Left hindlimb (tissue), 1 donor: ENCODE measurements at places on chromosomes 1 and 21.

GRCh38 chr1:5708346-5709245 is 283.6 kb downstream of the NPHP4 start:
- DNase-seq = peak; percentile 8

DNA sequence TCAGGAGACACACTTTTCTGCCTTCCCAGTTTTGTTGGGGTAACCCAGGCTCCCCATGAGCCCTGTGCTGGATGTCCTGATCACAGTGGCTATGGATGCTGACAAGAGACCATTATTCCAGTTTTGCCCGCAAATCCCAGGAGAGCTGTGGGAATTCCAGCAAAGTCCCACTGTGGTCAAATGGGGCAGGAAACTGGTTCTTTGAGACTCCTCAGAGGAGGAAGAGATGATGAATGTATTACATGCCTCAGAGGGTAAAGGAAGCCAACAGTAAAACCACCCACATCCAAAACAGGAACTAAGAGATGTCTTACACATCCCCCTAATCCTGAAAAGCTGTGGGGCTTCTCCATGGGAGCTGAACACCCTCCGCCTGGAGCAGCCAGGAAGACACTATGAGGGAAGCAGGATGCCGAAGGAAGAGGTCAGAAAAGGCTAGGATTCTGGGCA is 12.8 kb upstream of the MPZL1 start:
- peak; percentile 71 for DNase-seq

DNA sequence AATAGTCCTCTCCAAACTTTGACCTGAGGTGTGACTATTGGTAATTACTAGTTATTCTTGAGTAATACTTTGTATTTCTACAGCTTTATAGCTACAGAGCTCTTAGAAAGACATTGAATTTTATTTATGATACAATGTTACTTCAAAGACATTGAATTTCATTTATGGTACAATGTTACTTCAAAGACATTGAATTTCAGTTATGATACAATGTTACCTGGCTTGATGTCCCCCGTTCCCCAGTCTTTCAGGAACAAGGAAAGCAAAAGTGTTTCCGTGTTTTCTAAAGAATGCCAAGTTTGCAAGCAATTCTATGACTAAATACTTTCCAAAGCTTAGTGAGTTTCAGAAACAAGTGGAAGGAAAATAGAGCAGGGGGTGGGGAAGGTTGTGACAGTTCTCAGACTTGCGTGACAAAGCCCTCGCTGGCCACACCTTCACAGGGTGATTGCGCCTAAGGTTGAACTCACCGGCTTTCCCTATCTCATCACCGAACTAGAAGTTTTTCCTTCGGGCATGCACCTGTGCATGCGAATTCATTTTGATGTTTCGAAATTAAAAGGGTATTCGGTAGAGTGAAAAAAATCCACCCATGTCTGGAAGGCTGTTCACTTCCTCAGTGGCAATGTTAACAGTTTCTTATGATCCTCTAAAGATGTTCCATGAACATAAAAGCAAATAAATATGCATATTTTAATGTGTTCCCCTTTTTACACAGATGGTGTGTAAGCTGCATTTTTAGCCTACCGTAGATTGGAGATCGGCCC is 909 bp upstream of the PAXBP1 start:
- DNase-seq = no peak

DNA sequence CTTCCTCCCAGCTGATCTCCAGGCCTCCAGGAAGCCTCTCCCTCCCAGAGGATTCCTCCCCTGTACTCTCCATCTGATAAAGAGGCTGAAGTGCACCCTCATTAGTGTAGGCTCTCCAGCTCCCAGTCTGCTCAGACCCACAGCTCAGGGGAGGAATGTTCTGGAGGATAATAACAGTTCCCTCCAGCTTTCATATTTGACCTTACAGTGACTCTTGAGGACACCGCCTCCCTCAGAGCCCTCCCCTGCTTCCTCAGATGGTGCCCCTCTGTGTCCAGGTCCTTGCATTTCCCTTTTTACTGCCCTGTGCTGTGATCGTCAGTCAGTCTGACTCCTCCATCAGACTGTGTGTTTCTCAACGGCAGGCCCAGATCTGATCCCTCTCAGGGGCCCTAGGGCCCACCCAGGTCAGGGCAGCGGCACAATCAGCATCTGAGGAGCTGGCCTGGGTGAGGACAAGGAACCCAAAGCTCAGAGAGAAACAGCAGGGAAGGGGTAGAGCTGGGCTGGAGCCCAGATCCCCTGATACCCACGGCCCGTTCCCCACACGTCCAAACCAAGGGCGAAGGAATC is 1.1 kb upstream of the SHISAL2A start:
- no peak for DNase-seq

- no peak for DNase-seq
Observed at GRCh38 chr1:161816201-161816600, 50.1 kb downstream of the ATF6 start.

DNA sequence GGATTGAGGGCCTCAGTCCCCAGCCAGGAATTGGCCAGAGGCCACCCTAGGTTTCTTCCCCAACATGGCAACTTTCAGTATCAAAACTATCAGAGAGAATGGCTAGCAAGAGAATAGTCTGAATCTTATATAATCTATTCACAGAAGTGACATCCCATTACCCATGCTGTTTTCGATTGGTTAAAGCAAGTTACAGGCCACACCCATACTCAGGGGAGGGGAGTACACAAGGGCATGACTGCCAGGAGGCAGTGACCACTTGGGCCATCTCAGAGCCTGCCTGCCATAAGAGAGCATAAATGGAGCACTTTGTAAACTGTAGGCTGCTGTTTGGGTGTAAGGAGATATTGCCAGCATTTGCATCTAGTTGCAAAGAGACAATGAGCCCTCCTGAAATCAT is 65.4 kb downstream of the FAM163A start:
- no peak for DNase-seq

DNA sequence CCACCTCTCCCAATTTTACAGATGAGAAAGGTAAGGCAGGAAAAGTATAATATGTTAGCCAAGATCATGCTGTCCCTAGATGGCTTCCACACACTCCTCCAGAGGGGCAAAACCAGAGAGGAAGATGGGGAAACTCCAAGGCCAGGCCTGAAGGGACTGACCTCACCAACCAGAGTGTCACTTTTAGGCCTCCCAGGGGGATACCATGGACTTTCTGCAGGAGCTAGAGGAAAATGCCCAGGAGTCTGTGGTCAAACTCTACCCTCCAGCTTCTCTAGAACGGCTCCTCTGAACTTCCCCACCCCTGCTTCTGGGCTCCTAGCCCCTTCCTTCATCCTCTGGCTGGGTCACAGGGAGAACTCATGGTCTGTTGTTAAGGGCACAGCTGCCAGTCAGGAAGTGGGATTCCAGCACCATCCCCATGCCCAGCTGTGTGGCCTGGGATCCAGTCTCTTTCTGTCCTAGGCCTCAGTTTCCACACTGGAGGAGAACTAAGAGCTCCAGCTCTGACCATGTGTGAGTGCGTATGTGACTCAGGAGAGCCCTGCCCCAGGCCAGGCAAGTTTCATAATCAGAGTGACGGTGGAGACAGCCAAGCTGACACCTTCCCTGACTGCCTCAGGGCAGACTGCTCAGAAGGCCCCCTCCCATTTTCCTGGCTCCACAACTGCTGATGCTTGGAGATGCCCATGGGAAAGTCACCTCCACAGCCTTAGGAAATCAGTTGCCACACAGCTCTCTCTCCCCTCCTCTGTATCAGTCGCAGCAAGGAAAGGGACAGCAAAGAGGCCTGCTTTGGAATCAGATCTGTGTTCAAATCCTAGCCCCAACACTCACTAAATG is 1.9 kb downstream of the IGSF8 start:
- DNase-seq = no peak

DNA sequence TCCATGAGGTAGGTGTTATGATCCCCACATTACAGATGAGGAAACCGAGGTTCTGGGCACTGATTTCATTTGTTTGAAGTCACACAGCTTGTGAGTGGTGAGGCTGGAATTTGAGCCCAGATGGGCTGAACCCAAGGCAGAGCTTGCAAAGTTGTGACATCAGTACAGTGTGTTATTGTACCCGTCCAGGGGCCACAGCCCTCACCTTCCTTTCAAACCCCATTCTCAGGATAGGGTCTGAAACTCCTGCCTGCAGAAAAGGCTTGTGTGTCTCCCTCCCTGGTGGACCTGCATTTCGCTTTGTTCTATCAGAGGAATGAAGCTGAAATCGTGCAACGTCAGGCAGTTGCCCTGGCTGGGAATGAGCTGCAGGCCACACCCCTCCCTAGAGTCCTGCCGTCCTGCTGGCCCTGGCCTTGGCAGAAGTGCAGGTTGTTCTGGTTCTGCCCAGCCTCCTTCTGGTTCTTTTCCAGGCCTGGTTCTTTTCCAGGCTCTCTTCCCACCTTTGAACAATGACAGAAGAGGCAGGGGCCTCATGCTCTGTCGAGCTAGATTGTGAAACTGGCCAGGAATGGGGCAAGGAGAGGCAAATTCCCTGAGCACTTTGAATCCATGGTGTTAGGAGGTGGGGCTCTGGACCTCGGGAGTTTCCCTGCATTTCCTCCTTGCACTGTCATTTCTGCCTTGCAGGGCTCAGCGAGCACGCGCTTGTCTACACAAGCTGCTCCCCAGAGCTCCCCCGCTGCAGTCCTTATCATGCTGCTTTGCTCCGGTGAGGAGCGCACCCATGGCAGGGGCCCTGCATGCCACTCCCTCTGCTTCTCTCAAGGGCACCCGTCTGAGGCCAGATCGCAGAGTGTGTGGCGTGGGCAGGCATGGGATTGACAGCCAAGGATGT is 8.2 kb upstream of the MYOM3 start:
- DNase-seq = no peak

- no peak for DNase-seq
Observed at GRCh38 chr21:25243808-25244207, 363.5 kb downstream of the MRPL39 start.

- peak; percentile 63 for DNase-seq
Observed at GRCh38 chr1:245874942-245875580, 632.0 kb downstream of the SMYD3 start.

DNA sequence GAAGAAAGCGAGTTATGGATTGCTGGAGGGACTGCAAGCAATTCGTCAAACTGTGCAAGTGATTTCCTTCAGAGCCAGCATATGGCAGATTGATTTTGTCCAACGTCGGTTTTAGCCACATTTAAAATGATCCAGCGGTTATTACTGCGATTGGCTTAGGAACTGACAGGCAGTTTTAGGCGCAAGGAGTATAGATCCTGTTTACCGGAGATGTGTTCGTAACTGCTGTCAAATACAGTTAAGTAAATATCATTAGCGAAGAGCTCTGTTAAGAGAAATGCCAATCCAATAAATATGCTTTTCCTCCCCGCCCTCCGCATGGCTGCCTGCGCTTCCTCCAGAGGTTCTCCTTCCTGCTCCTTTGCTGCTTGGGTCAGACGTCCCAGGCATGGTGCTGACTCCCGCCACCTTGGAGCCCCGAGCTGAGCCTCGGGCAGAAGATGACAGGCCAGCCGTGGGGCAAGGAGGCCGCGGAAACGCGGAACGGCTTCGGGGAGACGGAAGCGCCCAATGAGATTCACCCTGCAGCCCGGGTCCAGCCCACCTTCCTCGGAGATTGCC is 9.4 kb upstream of the BARHL2 start:
- no peak for DNase-seq

DNA sequence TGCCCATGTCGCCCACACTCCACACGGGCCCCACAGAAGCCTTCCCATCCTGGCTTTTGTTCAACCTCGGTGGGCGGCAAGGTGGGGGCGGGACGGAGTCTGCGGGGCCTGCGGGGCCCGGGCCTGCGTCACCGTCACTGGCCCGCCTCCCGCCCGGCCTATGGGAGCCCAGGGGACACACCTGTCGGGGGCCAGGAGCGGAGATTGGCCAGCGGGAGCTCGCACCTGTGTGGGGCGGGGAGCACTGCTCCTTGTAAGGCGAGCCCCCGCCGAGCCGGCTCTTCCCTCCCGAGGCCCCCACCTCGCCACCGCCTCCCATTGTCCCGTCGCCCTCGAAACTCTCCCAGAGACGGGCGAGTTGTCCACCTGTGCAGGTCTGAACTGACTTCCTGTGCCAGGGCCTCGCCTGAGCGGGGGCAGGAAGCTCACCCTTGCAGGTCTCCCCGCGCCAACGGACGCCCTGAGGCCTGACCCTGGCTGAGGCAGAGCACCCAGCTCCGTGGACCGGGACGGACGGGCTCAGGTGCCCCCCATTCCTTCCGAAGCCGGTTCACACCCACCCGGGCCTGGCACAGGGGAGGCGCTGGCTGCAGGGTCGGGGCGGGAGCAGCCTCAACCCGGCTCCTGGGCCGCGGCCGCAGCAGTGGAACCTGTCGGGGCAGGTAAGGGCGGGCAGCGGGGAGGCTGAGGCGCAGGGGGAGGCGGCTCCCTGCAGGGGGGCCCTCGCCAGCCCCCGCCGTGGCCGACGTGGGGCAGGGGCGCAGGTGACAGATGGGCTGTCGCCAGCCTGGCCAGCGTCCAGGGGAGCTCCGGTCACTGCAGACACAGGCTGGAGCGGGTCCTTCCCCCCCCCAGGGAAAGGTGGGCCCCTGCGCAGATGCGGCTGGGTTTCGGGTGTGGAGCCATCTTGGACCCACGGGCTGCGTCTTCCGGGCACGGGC is 10.8 kb upstream of the TTLL10 start:
- DNase-seq = no peak

DNA sequence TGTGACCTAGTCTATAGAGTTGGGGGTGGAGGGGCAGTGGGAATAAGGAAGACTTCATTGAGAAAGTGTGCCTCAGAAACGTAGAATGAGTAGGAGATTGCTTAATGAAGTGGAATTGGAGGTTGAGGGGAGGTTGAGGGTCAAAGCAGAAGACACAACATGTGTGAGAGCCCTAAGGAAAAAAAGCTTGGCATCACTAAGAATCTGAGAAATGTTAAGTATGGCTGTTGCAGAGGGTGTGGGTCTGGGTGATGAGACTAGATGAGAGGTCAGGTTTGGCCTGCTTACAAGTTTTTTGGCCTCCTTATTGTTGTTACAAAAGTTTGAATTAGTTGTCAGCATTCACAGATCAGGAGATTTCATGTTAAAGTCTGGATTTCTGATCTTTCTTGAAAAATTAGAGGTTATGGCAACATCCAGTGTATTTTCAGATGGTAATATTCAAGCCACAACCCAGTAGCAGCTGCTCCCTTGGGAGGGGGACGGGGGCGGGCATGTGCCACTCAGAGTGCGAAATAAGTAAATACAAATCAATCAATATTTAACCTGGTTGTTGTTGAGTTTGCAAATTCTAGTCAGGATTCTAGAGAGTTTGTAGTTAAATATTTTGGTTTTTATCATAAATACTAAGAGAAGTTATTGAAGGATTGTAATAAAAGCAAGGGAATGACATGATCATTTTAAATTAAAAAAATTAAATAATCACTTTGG is 4.3 kb downstream of the MAN1A2 start:
- no peak for DNase-seq

- no peak for DNase-seq
Observed at GRCh38 chr1:162497104-162497722, 405 bp upstream of the UHMK1 start.

DNA sequence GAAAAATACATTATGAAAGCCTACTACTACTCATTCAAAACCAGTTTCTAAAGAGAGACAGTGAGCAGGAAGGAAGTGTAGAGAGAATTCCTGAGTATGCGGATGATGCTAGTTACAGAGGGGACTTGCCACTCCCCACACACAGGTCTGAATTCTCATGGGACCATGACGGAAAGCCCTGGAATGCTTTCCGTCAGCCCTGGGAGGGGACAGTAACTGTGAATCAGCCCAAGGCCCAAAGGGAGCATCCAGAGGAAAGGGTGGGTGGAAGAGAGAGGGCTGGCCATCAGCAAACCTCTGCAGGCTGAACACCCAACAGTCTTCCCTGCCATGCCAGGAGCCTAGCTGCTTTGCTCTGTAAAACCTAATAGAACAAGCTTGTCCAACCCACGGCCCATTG is 36.4 kb downstream of the RCSD1 start:
- DNase-seq = no peak
